GF-D8 (cell line): ENCODE measurements at places on chromosomes 6 and 20.

DNA sequence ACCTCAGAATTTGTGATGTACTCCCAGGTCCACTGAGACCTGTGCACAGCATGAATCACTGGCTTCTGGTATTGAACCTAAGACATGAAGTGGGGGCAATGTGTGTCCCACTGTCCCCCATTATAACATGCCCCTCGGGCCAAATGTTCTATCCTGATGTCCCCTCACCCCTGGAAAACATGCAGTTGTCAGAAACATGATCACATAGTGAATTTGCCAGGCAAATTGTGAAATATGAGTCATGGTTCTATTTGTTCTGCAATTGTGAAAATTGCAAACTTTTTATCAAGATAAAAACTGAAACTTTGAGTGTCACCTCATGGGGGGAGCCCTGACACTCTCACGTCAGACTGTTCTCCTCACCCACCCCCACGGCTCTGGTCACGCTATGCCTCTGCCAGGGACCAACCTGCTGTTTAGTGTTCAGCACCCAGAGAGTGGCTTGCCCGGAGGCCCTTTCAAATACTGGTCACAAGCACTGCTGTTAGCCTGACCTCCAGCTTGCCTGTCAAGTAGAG, 305.3 kb downstream of the CLIC5 start:
- DNase-seq, result no peak

DNA sequence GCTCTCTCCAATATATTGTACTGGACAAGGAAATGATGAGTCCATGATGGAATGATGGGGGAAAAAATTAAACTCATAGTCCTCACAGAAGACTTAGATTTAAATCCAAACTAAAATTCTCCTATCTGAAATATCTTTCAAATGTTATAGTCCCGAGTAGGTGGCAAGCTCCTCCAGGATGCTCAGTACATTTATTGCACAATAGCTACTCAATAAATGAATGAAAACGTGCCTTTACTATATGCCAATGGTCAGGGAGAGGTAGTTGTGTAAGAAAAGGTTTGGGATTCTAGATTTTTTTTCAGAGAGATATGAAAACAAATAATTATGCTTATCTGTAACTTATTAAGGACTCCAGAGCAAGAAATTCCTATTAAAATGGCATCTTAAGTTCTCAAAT, 32.8 kb downstream of the HS3ST5 start:
- DNase-seq, result no peak

DNA sequence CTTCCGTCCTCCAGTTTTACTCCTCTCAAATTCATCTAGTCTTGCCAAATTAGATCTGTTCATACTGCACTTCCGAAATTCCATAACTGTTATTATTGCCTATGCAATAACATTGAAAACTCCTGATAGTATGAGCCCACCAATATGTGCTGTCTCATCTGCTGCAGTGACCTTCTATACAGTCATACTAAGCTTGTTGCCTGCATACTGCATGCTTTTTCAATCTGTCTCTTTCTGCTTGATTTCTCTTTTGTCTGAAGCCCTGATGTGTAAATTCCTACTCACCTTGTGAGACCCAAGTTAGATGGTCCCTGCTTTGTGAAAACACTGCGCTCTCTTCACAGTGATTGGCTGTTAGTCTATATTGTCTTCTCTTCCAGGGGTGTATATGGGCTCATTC, 1.1 kb downstream of the TBP start:
- no peak for DNase-seq

DNA sequence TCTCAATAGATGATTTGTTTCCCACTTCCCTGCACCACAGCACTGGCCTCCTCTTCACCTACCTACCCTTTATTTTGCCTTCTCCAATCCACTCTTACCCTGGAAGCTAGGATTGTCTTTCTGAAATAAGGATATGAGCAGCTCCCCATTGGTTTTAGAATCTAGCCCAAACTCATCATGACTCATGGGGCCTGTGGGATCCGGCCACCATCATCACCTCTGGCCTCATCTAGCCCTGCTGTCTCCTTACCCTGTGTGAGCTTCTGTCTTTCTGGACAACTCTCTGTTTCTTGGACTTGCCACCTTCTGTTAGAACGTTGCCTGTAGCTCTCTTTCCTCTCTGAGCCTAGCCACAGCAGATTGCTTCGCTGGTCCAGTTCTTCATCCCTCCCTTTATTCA, 277.1 kb downstream of the PAX1 start:
- no peak for DNase-seq

GRCh38 chr6:137357263-137357947, 136.8 kb downstream of the OLIG3 start:
- DNase-seq, result no peak

- DNase-seq, result no peak
These were observed 14.5 kb downstream of the ARHGAP18 start for GRCh38 chr6:129695373-129696027.

GRCh38 chr6:43331891-43332290, 23.3 kb upstream of the CRIP3 start:
- peak; percentile 20 for DNase-seq

DNA sequence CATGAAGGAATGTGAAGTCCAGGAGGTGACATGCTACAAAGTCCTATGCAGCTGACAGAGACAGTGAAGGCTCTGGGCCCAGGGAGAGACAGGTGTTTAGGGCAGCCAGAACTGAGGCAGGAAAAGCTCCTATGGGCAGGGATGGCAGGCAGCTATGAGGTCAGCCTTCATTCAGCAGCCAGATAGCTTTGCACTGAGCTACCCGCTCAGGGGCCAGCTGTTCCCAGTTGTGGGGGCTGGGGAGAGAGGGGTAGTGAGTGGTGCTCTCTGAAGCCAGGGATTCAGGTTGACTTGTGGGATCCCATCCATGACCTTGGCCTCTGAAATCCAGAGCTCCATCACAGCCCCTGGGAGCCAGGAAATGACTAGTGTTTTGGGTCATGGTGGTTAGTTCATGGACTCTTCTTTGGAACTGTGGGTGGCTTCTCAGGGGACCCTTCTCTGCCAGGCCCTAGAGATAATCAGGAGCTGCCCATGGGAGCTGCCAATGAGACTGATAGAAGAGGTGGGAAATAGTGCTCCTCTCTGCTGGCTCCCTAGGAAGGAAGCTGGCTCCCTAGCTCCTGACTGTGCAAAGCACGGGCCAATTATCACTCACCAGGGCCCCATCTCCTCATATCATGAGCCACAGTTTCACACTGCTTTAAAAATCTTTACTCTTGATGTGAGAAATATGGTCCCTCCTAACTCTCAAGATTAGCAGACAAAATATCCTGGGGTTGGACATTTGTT, 127.7 kb downstream of the VEGFA start:
- no peak for DNase-seq

DNA sequence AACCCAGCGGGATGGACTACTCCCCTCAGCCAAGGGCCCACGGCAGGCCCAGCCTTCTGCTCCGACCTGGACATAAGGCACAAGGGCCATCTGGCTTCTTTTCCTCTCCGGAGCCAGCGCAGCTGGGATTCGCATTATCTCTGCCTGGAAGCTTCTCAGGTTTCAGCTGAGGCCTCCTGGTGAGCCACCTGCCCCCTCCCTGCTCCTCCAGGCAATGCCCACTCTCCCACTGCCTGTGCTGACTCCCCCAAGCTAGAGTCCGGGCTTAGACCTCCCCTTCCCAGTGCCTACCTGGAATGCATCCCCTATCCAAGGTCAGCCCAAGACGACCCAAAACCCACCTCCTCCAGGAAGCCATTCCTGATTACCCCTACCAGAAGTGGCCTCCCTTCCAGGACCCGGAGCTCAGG, 60.7 kb downstream of the EZR start:
- no peak for DNase-seq

DNA sequence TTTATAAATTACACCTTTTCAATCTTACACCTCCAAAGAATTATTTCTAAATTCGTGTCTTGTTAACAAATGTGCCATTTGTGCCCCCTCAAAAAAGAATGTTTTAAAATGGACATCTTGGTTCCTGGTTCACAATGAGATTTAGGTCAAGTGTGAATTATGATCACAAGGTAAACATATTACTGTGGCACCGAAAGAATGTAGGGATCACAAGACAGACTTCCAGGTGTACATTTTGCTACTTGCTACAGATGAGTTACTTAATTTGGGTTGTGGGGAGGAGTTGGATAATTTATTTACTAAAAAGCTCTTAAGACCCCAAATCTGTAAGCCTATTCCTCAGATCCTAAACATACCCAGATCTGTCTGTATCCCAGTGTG, 25.0 kb upstream of the ADTRP start:
- no peak for DNase-seq

DNA sequence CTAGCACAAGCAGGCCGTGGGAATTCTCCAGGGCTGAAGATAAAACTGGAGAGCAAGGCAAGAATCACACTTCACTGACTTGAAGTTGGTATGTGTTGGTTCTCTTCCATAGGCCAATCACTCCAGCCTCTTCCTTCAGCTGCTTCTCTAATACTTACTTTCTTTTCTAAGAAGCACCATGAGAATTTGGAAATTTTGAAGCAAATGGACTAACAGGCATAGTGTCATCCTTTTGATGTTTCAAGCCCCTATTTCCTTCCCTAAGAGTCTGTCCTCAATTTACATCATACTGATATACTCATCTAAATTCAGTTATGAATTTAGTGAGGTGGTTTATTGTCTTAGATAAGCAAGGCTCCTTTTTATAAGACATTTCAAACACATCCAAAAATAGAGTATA, 24.0 kb downstream of the SLC26A8 start:
- no peak for DNase-seq

- DNase-seq, result no peak
These were observed 118.8 kb downstream of the PSMB1 start for GRCh38 chr6:170434117-170434820.
